ENCODE measurements at places on chromosomes 12 and 14. TPM values are rescaled to one million over a fixed set of nuclear protein-coding genes. Genes with fewer than 3 reads are reported as not detected.

DNA sequence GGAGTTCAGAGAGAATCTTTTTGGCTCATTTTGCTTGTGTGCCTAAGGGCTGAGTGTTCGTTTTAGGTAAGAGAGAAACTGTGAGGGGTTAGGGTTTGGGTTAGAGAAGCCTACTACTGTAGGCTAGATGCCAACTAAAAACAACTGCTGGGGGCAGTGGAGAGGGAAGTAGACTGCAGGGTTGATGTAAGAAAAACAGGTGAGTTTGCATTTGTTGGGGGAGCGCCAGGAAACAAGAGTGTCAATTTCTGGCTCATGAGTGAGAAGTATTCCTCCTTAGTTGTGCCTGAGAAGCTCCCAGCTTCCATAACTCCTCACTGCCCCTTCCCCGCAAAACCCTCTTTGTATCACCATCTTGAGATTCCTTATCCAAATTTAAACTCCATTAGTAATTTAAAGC is 92.3 kb downstream of the DERA start:
- no peaks in the 10 kb centered on the region for H3K27me3 ChIP-seq
- H3K4me3 ChIP-seq = no peak overlapping the region
- no peaks in the 10 kb centered on the region for H3K4me1 ChIP-seq
- DNase-seq = no peak
- no peak overlapping the region for H3K27ac ChIP-seq
- H3K36me3 ChIP-seq = no peaks in the 10 kb centered on the region

- H3K36me3 ChIP-seq = no peaks in the 10 kb centered on the region
- no peaks in the 10 kb centered on the region for H3K4me1 ChIP-seq
- H3K27ac ChIP-seq = no peak overlapping the region
- no peaks in the 10 kb centered on the region for H3K27me3 ChIP-seq
- DNase-seq = no peak
Measured at GRCh38 chr12:102756530-102756929, 160.5 kb downstream of the PAH start.

Gene BRMS1L
- 2.1 TPM for total RNA-seq

Gene STXBP6
- total RNA-seq = 27.5 TPM

Measured in upper lobe of left lung (tissue), 6 donors.